ENCODE measurements at places on chromosomes 12 and 14. TPM values are rescaled to one million over a fixed set of nuclear protein-coding genes. Genes with fewer than 3 reads are reported as not detected.

DNA sequence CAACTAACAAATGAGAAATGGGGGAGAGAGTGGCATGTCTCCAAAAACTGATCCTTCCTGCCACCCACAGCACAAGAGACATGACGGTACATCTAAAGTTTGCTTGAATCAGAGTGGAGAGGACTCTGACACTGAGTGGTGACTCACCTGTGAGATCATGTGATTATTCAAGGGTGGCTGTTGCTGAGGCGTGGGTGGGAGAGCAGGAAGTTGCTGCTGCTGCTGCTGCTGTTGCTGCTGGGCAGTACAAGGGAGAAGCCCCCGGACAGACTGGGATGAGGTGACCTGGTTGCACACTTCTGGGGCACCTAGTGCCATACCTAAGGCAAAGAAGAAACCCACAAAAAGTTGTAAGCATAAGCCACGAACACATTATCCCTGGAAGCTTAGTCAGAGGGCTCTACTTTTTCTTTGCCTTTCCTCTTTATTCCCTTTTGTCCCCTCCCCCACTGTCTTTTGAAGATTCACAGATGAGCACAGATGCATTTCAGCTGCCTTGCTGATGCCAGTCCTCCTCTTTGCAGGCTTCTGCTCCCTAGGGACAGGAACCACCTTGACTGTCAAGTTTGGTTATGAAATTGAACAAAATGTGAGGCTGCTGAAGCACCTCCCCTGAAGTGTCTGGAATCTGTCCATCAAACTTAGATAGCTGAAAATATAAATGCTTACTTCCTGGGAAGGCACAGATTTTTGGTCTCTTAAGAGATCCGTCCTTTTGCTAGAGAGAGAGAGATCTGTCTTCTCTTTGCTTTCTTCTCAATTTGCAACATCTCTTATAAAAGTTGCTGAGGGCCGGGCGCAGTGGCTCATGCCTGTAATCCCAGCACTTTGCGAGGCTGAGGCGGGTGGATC is 29.4 kb upstream of the STAC3 start:
- H3K27me3 ChIP-seq, result no peaks in the 10 kb centered on the region
- H3K4me3 ChIP-seq, result no peak overlapping the region

DNA sequence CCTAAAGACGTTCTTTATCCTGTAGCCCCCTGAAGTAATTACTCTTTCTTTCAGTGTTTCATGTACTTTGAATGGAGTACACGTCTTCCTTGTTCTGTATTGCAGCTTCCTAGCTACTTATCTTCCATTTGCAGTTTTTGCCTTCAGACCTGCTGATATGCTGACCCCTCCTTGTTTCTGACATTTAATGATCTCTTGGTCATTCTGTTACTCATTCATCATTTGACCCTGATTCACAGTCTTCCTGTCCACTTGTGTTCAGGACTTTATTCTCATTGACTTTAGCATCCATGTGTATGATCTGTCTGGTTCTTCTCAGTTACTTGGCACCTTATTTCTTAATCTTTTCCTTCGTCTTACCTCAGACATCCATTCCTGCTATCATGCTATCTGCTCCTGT is 22.2 kb downstream of the CPSF2 start:
- peaks cover 49% of the 10 kb centered on the region for H3K36me3 ChIP-seq
- H3K27ac ChIP-seq, result no peak overlapping the region
- H3K4me3 ChIP-seq, result no peak overlapping the region

DNA sequence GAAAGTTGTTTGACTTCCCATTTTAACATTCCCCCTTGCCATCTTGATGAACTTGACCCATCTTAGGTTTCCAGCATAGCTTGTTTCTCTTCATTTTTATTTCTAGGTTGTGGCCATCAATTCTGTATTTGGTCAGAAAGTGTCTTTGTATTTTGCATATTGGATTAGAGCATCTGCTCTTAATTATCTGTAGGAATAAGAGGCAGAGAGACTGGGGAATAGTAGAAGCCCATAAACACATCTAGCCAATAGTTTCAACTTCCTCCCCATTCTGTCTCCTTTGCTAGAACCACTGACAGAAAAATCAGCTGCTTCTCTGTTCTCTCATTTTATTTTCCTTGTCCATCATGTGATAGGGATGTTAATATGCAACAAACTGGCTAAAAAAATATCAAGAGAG is 8.2 kb downstream of the SOCS2 start:
- no peak for DNase-seq
- H3K27me3 ChIP-seq, result no peaks in the 10 kb centered on the region
- peaks cover 4% of the 10 kb centered on the region for H3K36me3 ChIP-seq
- no peak overlapping the region for H3K4me3 ChIP-seq
- peaks cover 15% of the 10 kb centered on the region for H3K4me1 ChIP-seq

DNA sequence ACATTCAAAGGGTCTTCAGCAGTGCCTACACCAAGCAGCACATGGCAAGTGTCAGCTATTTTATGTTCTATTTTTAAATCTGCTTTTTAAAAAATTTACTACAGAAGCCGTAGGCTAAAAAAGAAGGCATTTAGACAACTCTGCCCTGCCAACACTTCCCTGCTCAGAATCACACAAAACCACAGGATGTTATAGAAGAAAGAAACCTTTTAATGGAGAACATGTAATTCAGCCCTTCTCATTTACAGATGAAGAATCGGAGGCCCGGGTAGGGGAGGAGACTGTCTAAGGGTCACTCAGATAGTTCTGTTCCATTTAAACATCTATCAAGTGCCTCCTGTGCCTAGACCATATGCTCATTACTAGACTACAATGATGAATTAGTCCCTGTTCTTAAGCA is 171.8 kb upstream of the NTF3 start:
- no peak overlapping the region for H3K4me3 ChIP-seq
- no peaks in the 10 kb centered on the region for H3K27me3 ChIP-seq
- H3K36me3 ChIP-seq, result no peaks in the 10 kb centered on the region
- H3K4me1 ChIP-seq, result no peaks in the 10 kb centered on the region
- no peak for DNase-seq

GRCh38 chr14:66380143-66380542 is 106.0 kb upstream of the CCDC196 start:
- no peak for DNase-seq
- no peaks in the 10 kb centered on the region for H3K4me1 ChIP-seq
- no peak overlapping the region for H3K4me3 ChIP-seq
- no peaks in the 10 kb centered on the region for H3K36me3 ChIP-seq
- H3K27me3 ChIP-seq, result no peaks in the 10 kb centered on the region

- H3K4me3 ChIP-seq, result no peak overlapping the region
- peaks cover 7% of the 10 kb centered on the region for H3K4me1 ChIP-seq
- H3K36me3 ChIP-seq, result no peaks in the 10 kb centered on the region
- DNase-seq, result no peak
- H3K27me3 ChIP-seq, result no peaks in the 10 kb centered on the region
Observed at GRCh38 chr14:99384450-99385417, 95.9 kb downstream of the SETD3 start.

Gene ZC2HC1C
- 0.76 TPM for total RNA-seq

Gene SIVA1
- 80.2 TPM for total RNA-seq

Gene CLEC4E
- 0.89 TPM for total RNA-seq
